Naive thymus-derived CD8-positive, alpha-beta T cell (primary cell): ENCODE measurements at places on chromosomes 1 and 21. TPM values are rescaled to one million over a fixed set of nuclear protein-coding genes. Genes with fewer than 3 reads are reported as not detected.

DNA sequence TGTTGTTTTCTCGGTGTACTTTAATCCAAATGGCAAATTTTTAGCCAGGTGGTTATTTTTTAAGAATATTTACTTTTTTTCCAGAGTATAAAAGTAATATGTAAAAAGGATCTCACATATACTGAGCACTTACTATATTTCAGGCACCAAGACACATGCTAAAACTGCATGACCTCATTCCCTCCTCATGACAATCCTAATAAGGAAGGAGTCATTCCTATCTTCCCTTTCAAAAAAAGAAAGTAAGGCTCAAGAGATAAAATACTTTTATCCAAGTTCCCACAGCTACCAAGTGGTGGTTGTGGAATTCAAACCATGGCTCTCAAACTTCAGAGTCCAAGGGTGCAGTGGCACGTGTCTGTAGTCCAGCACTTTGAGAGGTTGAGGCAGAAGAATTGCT is 19.4 kb downstream of the ATP2B4 start:
- H3K27ac ChIP-seq = no peak overlapping the region
- no peaks in the 10 kb centered on the region for H3K27me3 ChIP-seq
- no peak for DNase-seq
- H3K36me3 ChIP-seq = no peaks in the 10 kb centered on the region
- H3K4me1 ChIP-seq = peaks cover 39% of the 10 kb centered on the region
- H3K4me3 ChIP-seq = no peak overlapping the region

- H3K27me3 ChIP-seq = no peaks in the 10 kb centered on the region
- H3K36me3 ChIP-seq = no peaks in the 10 kb centered on the region
- no peak overlapping the region for H3K4me3 ChIP-seq
- H3K27ac ChIP-seq = no peak overlapping the region
- DNase-seq = no peak
- no peaks in the 10 kb centered on the region for H3K4me1 ChIP-seq
Measured at GRCh38 chr1:211601159-211601558, 22.2 kb upstream of the SLC30A1 start.

The AMY1B gene
- total RNA-seq = not detected

The TMOD4 gene
- 2.0 TPM for total RNA-seq

GRCh38 chr1:54417123-54417522 is 10.9 kb upstream of the SSBP3 start:
- H3K36me3 ChIP-seq = no peaks in the 10 kb centered on the region
- no peaks in the 10 kb centered on the region for H3K27me3 ChIP-seq
- H3K4me1 ChIP-seq = peaks cover 24% of the 10 kb centered on the region

GRCh38 chr1:2425892-2426291 is 13.5 kb upstream of the PEX10 start:
- H3K27ac ChIP-seq = no peak overlapping the region
- H3K36me3 ChIP-seq = no peaks in the 10 kb centered on the region
- H3K4me1 ChIP-seq = peaks cover 5% of the 10 kb centered on the region
- no peak for DNase-seq
- no peak overlapping the region for H3K4me3 ChIP-seq
- no peaks in the 10 kb centered on the region for H3K27me3 ChIP-seq

GRCh38 chr1:13892671-13893325 is 192.8 kb downstream of the PRDM2 start:
- H3K4me3 ChIP-seq = peak overlapping the region; percentile 45
- peaks cover 36% of the 10 kb centered on the region for H3K27me3 ChIP-seq
- DNase-seq = no peak
- peaks cover 10% of the 10 kb centered on the region for H3K4me1 ChIP-seq

- no peak overlapping the region for H3K27ac ChIP-seq
- H3K4me3 ChIP-seq = no peak overlapping the region
- no peak for DNase-seq
- peaks cover 3% of the 10 kb centered on the region for H3K4me1 ChIP-seq
- H3K36me3 ChIP-seq = no peaks in the 10 kb centered on the region
Measured at GRCh38 chr1:40973912-40974311, 5.6 kb upstream of the CTPS1 start.

GRCh38 chr1:227725046-227725445 is 10.1 kb downstream of the JMJD4 start:
- no peaks in the 10 kb centered on the region for H3K27me3 ChIP-seq
- H3K36me3 ChIP-seq = no peaks in the 10 kb centered on the region
- no peak overlapping the region for H3K4me3 ChIP-seq
- peaks cover 23% of the 10 kb centered on the region for H3K4me1 ChIP-seq

DNA sequence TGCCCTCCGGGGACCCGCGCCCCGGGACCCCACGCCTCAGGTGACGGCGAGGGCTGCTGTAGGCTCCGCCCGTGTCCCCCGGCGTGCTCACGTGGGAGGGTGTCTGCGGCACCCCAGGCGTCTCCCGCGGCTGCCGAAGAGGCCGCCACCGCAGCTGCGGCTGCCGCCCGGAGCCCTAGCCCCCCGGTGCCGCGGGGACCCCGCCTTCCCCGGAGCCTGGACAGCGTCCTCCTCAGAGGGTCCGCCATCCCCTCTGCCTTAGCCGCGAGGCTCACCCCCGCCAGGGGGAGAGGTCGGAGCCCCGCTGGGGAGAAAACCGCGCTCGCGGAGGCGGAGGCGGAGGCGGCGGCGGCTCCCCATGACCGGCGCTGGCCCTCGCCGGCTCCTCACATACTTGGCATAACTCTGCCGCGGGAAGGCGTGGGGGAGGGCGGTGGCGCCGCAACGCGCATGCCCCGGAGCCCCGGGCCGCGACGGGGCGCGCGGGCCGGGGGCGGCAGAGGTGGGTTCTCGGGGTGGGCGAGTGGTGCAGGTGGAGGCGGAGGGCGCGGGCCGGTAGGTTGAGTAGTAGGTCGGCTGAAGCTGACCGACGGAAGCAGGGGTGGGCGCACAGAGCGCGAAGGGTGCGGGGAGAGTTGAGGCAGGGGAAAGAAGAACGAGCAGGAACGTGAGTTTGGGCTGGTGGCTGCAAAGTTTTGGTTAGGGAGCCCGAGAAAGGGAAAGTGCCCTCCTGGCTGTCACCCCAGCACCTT is 700 bp upstream of the SYDE2 start:
- peaks cover 40% of the 10 kb centered on the region for H3K4me1 ChIP-seq
- peak; percentile 88 for DNase-seq
- H3K36me3 ChIP-seq = peaks cover 2% of the 10 kb centered on the region
- no peaks in the 10 kb centered on the region for H3K27me3 ChIP-seq
- peak overlapping the region; percentile 97 for H3K4me3 ChIP-seq
- peak overlapping the region; percentile 98 for H3K27ac ChIP-seq

DNA sequence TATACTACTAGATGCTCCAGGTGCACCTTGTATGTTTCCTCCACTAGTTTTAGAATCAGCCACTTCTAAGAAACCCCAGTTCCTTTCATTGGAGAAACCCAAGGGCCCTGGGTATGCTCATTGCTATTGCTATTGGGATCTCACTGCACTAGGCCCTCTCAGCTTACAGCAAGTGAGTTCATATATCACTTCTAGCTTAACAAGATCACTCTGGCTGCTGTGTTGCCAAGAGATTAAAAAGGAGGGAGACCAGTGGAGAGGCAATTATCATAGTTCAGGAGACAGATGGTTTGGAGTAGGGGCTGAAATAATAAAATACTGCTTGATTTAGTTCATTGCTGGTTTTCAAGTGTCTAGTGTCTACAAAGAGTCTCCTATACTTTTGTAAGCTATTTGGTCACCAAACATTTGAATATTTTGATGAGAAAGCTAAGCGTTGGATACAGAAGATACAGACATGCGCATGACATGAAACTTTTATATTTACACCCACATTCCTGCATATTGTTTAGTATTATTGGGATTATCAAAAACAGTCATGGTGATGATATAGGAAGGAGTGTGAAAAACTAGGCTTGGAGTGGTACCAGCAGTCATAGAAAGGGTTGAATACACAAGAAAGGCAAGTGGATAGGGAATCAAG is 671.9 kb downstream of the ADGRL2 start:
- no peak for DNase-seq
- no peaks in the 10 kb centered on the region for H3K27me3 ChIP-seq
- no peaks in the 10 kb centered on the region for H3K4me1 ChIP-seq

The PSRC1 gene
- total RNA-seq = 0.31 TPM

DNA sequence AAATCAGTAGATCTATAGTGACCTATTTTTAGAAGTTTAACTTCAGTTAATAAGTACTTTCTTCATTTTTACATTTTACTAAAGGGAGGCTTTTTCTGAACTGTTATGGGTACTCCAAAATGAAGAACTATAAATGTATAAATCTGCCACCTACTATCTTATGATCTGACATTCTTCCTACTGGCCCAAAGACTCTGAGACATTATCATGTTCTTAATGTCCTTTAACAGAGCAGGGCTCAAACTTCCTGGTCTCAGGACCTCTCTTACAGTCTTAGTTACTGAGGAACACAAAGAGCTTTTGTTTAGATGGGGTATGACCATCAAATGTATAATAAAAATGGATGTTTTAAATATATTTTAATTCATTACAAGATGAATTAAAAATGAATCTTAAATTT is 8.9 kb downstream of the TRIM33 start:
- no peaks in the 10 kb centered on the region for H3K27me3 ChIP-seq
- peaks cover 43% of the 10 kb centered on the region for H3K36me3 ChIP-seq
- DNase-seq = no peak
- no peak overlapping the region for H3K4me3 ChIP-seq

DNA sequence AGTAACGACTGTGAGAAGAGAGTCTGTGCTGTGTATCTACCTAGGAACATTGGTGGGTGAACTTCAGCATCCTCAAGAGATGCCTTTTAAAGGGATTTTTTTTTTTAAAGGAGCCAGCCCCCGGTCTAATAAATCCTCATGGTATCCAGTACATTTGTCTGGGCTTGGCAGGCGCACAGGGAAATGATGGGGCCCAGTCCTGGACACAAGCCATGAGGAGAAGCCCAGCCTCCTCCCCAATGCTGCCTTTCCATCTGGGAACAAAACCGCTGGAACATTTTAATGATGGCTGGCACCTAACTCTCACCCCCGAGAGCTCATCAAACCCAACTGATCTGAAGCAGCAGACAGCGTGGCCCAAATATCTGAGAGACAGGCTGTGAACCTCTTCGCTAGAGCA is 64.2 kb downstream of the ACOT7 start:
- no peak overlapping the region for H3K4me3 ChIP-seq
- H3K36me3 ChIP-seq = peaks cover 2% of the 10 kb centered on the region
- H3K27me3 ChIP-seq = no peaks in the 10 kb centered on the region
- DNase-seq = no peak
- H3K27ac ChIP-seq = no peak overlapping the region

The DCST1 gene
- not detected for total RNA-seq

The DMRTA2 gene
- not detected for total RNA-seq

DNA sequence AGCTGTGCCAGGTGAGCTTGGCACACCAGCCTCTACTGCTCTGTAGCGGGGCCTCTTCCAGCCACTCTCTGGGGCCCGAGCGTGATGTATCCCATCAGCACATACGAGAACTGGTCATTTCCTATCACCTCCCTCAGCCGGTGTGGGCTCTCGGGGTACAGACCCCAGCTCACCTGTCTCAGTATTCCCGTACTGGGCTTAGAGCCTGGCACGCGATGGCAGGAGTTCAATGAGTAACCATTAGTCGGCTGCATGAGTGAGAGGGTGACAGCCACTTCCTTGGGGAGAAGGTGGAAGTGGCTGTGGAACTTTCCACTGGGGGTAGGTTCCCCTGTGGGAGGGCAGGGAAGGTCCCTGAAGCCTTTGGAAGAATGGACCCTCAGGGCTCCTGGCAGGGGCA is 46.1 kb downstream of the ECE1 start:
- H3K4me3 ChIP-seq = no peak overlapping the region
- peaks cover 72% of the 10 kb centered on the region for H3K36me3 ChIP-seq
- DNase-seq = no peak
- no peaks in the 10 kb centered on the region for H3K27me3 ChIP-seq
- no peaks in the 10 kb centered on the region for H3K4me1 ChIP-seq

- no peaks in the 10 kb centered on the region for H3K4me1 ChIP-seq
- peaks cover 15% of the 10 kb centered on the region for H3K27me3 ChIP-seq
- no peak for DNase-seq
- no peak overlapping the region for H3K4me3 ChIP-seq
- H3K36me3 ChIP-seq = no peaks in the 10 kb centered on the region
Measured at GRCh38 chr21:41011951-41012366, 156.0 kb upstream of the BACE2 start.

DNA sequence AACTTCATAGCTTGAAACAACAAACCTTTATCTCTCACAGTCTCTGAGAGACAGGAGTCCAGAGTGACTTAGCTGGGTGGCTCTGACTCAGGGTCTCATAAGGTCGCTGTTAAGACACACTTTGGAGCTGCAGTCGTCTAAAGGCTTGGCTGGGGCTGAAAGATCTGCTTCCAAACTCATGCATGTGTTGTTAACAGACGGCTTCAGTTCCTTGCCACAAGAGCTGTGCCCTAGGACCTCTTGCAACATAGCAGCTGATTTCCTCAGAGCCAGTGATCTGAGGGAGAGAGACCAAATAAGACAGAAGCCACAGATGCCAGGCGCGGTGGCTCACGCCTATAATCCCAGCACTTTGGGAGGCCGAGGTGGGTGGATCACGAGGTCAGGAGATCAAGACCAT is 176.8 kb downstream of the DISC1 start:
- peaks cover 35% of the 10 kb centered on the region for H3K36me3 ChIP-seq
- H3K27me3 ChIP-seq = no peaks in the 10 kb centered on the region
- peak overlapping the region; percentile 27 for H3K27ac ChIP-seq
- no peaks in the 10 kb centered on the region for H3K4me1 ChIP-seq
- DNase-seq = no peak
- H3K4me3 ChIP-seq = no peak overlapping the region

GRCh38 chr1:79364896-79365295 is 358.4 kb upstream of the ADGRL4 start:
- DNase-seq = no peak
- H3K4me1 ChIP-seq = no peaks in the 10 kb centered on the region
- H3K4me3 ChIP-seq = no peak overlapping the region
- no peak overlapping the region for H3K27ac ChIP-seq

GRCh38 chr1:111967886-111968285 is 21.6 kb downstream of the KCND3 start:
- H3K36me3 ChIP-seq = no peaks in the 10 kb centered on the region
- no peak overlapping the region for H3K27ac ChIP-seq
- H3K4me1 ChIP-seq = no peaks in the 10 kb centered on the region
- no peak for DNase-seq

DNA sequence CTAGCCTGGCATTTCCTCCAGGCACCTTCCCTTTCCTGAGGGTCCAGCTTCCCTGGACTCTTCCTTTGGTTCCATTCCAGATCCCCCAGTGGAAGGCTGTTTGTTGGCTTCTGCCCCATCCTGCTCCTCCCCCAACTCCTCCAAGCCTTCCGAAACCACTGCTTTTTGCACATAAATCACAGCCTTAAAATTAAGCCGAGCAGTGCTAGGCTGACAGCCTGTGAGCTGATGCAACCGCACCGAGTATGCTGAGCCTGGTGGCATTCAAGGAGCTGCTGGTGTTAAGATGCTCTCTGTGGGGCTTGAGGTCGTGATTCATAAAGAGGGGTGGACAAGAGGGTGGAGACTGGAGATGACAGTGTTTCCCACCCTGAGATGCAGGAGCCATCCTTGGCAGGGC is 266.6 kb upstream of the C1orf174 start:
- H3K4me3 ChIP-seq = no peak overlapping the region
- peaks cover 33% of the 10 kb centered on the region for H3K27me3 ChIP-seq

DNA sequence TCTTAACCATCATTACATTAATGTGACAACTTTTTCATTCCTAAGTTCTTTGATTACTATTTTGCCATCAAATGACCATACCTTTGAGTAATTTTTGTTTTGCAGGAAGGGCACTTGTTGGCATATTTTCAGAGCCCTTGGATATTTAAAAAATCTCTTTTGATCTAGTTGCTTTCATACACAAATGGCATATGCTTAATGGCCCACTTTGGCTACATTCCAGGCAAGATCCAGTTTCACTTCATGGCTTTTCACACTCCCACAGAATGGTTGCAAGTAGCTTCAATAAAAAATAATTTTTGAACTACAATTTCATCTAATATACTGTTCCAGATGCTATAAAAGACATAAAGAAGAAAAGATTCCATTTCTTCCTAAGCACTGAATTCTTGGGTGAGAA is 18.1 kb downstream of the ADAM30 start:
- no peak overlapping the region for H3K4me3 ChIP-seq
- H3K36me3 ChIP-seq = no peaks in the 10 kb centered on the region
- H3K4me1 ChIP-seq = no peaks in the 10 kb centered on the region
